Activated CD4-positive, alpha-beta T cell treated with anti-CD3 and anti-CD28 coated beads, Interleukin-2, amount 50 U/mL, for 16 hours (primary cell): ENCODE measurements at places on chromosomes 3 and 15.

DNA sequence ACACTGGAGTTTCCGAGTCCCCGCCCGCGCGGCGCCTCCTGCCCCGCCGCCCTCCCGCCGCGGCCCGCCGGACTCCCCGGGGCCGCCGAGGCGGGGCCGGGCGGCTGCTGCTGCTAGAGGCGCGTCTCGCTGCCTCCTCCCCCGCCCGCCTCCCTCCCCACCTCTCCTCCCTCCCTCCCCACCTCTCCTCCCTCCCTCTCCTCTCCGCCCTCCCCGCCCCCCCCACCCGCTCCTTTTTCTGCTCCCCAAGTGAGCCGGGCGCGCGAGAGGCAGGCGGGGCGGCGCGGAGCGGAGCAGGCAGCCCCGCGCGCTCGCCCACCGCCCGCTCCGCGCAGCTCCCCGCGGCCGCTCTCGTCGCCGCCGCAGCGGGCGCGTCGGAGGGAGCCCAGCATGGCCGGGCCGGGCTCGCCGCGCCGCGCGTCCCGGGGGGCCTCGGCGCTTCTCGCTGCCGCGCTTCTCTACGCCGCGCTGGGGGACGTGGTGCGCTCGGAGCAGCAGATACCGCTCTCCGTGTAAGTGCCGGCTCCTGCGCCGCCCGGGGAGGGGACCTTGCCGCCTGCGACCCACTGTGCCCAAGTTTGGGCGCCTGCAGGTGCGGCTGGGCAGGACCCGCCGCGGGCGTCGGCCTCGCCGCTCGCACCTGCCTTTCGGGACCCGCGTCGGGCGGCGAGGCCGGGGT lies at the start of gene CACNA2D3:
Gene CACNA2D3, plus strand, starts transcription at position 229 of the 679 bp plus-strand sequence.
- no peak for DNase-seq

- DNase-seq = peak; percentile 20
These were observed 5.7 kb upstream of the SEMA6D start for GRCh38 chr15:47711655-47712054.

- no peak for DNase-seq
These were observed 80.3 kb upstream of the IGSF10 start for GRCh38 chr3:151541178-151541577.

GRCh38 chr3:117483839-117484238 lies 774.3 kb downstream of the TUSC7 start:
- no peak for DNase-seq

- DNase-seq = no peak
These were observed 143.6 kb downstream of the PGPEP1L start for GRCh38 chr15:98863983-98864382.

DNA sequence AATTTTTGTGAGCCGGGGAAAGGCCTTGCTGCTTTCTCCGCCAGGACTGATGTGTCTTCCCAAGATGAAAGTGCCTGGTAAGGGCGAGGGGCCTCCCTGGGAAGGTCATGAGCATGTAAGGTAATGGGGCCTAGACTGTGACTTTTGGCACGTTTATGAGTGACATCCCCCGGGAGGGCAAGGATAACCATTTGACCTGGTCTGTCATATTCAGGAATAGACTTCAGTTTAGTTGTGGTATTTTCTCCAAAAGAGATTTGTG lies 631 bp upstream of the CNBP start:
- no peak for DNase-seq

GRCh38 chr3:194072097-194072428 lies 63.9 kb upstream of the HES1 start:
- no peak for DNase-seq

DNA sequence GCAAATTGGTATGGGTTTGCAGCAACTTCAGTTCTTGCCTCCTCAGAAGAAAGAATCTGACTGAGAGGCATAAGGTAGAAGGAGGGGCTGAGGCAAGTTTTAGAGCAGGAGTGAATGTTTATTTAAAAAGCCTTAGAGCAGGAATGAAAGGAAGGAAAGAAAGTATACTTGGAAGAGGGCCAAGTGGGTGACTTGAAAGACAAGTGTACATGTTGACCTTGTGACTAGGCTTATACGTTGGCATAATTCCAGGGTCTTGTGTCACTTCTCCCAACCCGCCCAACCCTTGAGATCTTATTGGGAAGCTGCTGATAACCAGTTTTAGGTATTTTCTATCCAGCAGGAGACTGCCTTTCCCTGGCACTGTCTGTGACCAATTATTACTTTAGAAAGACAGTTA lies 436.9 kb upstream of the ZNF717 start:
- DNase-seq = no peak

DNA sequence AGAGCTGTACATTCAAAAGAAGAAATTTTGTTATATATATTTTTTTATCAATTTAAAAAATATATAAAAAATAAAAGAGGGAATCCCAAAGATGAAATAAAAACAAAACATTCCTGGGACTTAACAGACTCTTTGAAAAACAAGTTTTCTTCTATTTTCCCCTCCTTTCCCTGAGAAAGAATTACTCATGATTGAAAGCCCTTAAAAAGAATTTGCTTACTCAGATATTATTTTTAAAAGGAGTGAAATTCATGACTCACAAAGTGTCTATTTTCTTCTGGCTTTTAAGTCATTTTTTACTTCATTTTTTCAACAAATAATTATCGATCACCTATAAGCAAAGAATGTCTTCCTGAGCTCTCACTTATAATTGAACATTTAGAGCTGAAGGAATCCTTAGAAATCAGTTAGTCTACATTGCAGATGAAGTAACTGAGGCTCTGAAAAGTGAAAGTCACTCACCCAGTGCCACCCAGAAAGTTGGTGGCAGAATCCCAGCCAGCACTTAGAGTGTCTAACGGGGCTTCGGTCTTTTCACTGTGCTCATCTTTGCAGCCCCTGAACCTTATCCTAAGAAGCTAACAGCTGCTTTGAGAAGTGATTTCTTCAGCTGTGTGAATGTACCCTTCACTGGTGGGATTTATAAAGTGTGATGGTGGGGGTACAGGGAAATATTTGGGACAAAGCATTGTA lies 42.5 kb upstream of the NUDT16 start:
- DNase-seq = no peak

- DNase-seq = peak; percentile 82
These were observed 29.9 kb downstream of the MBNL1 start for GRCh38 chr3:152298393-152299248.

GRCh38 chr3:100032243-100032642 lies 82.1 kb downstream of the FILIP1L start:
- DNase-seq = peak; percentile 12

DNA sequence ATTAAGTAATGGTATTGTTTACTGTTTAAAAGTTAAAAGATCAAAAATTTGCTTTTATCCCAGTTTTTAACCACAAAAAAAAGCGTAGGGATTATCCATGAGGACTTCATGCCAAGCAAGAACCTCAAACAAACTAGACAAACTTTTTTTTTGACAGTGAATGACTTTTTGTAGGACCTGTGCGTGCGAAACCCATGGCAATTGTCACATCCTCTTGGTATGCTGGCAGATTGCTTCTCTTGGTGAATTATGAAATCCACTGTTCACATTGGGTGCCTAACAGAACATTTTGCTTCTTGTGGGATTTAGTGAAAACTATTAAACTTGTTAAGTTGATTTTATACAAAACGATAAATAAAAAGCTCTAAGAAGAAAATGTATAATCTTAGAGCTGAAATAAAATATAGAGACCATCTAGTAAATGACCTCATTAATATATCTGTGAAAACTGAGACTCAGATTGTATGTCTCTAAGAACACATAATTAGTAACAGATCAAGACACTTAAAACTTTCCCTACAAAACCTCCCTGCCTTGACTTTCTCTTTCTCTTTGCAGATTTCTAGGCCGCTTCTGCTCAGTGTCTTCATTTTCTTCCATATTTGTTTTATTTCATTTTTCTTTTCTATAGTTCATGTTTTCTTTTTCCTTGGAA lies 87.3 kb upstream of the CGNL1 start:
- no peak for DNase-seq

GRCh38 chr3:9932843-9933560 lies 632 bp upstream of the CRELD1 start:
- DNase-seq = peak; percentile 92

- DNase-seq = no peak
These were observed 5.6 kb downstream of the CHRNA3 start for GRCh38 chr15:78615151-78615589.

DNA sequence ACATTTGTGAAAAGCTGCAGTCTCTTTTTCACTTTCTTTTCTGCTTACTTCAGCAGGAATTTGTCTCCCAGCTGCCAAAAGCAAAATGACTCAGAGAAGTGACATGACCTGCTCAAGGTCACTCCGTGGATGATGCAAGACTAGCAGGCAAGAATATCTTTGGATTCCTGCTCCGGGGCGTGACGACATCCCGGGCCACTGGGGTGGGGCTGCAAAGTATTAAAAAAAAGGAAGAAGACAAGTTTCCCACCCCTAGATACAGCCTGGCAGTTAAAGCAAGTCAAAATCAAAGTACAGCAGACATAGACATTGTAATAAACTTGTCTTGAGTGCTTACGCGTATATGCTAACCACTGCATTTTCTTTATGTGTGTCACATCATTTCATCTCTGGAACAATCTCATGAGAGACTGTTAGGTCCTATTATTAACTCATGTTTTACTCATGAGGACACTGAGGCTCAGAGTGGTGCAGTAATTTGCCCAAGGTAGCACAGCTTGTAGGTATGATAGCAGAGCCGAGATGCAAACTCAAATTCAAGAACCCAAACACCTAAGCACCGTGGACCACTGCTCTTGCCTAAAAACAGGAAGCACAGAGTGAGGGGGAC lies 485.2 kb upstream of the PROK2 start:
- DNase-seq = peak; percentile 61

DNA sequence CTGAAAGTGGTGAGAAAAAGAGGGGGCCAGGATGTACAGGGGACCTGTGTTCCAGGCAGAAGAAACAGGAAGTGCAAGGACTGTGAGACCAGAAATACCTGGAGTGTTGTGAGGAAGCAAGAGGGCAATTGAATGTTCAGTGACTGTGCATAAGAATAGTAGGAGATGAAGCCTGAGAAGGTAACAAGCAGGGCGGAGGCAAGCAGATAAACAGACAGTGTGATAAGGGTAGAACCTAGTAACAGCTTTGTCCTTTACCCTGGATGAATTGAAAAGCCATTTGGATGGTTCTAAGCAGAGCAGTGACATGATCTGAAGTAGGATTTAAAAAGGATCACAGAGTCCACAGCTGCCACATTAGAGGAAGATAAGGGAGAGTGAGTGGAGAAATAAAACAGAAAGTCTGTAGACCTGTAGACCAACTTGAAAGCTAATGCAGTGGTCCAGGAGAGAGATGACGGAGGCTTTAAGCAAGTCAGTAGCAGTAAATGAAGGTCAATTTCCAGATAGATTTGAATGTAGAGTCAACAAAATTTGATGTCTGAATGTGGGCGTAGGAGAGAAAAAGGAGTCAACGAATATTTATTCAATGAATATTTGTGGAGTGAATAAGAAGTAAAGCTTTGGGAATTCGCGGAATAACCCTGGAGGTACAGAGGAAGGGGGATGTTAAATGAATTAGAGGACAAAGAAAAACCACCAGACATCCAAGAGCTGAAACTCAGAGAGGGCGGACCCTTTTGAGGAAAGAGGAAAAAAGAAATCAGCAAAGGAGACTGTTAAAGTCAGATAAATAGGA lies 4.2 kb upstream of the PLOD2 start:
- DNase-seq = no peak

DNA sequence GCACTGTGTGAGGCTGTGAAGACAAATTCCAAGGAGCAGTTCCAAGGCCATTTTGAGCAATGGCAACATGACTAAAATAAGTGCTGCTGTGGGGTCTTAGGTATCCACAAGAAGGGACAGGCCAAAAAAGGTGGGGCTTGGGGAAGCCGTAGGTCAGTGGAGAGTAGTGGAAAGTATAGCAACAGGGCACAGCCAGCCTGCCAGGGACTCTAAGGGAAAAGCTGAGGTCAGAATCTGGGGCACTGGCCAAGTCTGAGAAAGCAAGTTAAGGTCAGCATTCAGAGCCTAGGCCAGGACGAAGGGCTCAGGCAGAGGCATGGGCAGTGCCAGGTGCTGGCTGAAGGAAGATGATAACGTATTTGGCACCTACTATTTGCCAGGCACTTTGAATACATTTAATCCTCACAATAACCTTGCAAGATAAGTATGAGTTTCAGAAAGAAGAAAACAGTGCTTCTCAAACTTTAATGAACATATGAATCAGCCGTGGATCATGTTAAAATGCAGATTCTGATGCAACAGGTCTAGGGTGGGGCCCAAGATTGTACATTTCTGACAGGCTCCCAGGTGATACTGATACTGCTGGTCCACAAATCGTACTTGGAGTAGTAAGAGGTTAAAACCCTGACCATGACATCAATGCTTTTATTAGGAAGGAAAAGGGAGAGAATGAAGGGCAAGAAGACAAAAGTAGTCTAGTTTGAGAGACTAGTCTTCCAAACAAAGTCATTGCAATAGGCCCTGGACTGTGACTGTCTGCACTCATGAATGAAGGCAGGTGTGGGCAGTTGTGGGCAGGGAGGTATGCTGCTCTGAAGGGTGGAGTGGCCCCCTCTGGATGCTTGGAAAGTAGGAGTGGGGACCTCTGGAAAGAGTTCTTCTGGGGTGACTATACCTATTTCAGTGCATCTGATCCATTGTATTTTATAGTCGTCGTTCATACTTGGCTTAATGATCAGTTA lies 106.3 kb upstream of the ANKRD28 start:
- DNase-seq = no peak

DNA sequence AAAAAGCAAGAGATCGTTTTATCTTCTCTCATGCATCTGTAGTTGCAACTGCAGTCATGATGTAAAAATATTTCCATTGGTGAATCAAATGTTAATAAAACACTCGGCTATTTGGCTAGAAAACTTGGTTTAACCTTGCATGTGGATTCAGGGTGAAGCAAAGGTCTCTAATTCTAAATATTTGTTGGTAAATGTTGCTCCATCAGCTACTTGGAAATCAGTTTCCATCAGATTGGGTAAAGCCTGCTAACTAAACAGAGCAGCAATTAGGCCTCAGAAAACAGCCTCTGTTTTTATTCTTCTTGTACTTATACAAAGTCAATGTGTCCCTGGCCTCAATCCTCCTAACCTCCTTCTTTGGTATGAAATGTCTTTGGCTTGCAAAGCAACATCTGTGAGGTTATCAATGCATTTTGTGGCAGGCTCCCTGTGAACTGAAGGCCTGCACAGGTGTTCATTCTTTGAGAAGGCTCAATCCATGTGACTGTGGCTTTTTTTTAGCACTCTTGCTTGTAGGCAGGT lies 312.3 kb downstream of the WDR72 start:
- no peak for DNase-seq

- DNase-seq = no peak
These were observed 72.8 kb downstream of the VGLL4 start for GRCh38 chr3:11570789-11571495.

DNA sequence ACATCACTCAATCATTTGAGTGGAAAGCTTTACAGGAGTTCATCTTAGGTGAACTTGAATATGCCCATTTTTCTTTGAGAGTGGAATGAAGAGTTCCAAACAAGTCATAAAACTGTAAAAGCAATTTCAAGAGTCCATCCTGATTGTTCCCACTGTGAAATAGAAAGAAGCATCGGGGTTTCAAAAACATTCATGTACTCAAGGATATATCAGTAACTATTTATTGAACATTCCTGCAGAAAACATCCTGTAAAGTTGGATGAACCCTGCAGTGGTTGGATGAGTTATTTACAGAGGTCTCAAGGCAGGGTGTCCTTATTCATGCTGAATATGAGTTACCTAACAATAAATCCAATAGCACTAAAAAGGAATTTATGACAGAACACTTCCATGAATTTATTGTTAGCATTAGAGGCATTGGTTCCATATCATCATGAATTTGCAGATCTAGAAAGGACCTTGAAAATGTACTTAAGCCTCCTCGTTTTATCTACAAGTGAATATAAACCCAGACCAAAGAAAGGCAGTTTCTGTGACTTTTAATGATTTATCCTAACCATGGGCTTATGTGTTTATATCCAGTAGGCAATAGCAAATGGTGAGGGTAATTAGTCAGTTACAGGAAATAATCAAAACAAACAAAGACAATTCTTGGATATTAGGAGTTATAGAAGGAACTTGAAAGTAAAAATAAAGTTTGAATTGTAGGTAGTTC lies 361.9 kb upstream of the KCNMB2 start:
- DNase-seq = no peak
